ENCODE measurements at places on chromosomes 6 and 20.

GRCh38 chr6:52503851-52504781 is 72.7 kb downstream of the TRAM2 start:
- DNase-seq = no peak

- DNase-seq = no peak
Measured at GRCh38 chr20:34579979-34580940, 21.7 kb downstream of the MAP1LC3A start.

DNA sequence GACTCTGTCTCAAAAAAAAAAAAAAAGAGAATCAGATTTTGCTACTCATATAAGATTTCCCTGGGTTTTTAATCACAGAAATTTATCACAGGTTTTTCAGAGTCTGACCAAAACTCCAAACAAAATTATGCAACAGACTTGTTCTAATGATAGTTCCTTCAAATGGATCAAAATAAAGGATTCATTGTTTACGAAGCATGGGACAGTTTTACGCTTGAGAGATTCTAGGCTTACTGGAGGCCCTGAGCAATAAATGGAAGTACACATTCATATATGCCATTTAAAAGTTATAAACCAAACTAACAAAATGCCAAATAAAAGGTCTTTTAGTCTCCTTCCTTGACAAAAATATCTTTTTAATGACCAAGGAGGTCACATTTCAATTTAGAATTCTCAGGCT is 245.1 kb upstream of the KCNQ5 start:
- DNase-seq = no peak

GRCh38 chr20:50267041-50267865 is 76.6 kb downstream of the CEBPB start:
- no peak for DNase-seq

DNA sequence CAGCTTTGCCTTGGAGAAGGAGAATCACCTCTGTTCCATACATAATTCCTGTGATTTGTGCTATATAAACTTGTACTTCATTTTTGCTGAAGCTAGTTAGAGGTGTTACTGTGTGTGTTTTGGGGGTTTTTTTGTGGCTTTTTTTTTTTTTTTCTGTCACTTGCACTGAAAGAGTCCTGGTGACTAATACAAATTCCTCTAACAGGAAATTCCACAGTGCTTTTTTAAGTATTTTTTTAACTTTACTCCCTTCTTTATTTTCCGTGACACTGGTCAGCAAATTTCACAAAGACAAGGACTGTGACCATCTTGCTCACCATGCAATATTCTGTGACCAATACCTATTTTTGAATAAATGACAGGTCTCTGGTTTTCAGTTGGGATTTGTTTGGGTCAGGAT is 110.5 kb downstream of the ISM1 start:
- no peak for DNase-seq

GRCh38 chr20:33791959-33792597 is 19.1 kb upstream of the CHMP4B start:
- no peak for DNase-seq

DNA sequence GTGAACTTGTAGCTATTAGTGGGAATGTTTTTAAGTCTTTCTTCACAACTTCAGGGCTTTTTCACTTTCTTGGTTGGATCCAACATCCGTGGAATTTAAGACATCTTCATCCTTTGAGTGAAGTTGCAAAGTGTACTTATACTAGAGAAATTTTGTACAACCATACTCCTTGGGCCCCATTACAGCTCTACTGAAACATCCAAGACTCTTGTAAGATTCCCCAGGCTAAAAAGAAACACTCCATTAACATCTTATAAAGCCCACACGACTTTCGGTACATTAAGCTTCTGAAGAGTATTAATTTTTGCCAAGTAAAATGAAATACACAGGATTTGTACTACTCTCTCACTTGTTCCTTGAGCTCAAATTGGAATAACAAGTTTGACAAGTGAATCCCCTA is 5.4 kb downstream of the PCNA start:
- DNase-seq = no peak

DNA sequence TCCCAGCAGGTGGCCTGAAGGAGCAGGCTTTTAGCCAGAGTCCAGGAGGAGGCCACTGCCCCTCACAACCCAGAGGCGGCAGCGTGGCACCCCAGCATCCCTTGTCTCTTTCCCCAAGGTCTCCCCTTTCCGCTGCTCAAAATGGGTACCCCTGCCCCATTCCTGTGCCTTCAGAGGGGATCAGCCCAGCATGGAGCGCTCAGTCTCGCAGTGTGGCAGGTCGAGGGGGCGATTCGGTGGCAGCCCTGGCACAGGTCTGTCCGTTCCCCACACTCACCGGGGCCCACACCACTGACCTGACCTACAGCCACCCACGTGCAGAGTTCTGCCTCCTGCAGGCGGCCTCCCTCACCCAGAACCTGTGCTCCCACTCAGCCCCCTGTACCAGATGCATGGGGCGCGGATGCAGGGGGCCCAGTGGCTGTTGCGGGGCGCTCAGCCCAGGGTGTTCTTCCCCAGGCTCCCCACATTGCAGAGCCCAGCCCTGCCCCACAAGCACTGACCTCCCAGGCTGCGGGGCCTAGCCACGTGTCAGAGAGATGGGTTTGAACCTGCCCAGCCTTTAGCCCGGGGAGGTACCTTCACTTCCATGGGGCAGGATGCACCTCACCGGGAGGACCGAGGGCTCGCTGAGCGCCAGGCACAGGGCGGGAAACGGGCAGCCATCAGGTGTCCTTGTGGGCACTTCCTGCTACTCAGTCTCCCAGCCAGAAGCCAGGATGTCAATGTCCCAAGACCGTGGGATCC is 41.8 kb downstream of the DSTN start:
- no peak for DNase-seq

GRCh38 chr6:134609716-134610261 is 291.9 kb upstream of the SGK1 start:
- no peak for DNase-seq

DNA sequence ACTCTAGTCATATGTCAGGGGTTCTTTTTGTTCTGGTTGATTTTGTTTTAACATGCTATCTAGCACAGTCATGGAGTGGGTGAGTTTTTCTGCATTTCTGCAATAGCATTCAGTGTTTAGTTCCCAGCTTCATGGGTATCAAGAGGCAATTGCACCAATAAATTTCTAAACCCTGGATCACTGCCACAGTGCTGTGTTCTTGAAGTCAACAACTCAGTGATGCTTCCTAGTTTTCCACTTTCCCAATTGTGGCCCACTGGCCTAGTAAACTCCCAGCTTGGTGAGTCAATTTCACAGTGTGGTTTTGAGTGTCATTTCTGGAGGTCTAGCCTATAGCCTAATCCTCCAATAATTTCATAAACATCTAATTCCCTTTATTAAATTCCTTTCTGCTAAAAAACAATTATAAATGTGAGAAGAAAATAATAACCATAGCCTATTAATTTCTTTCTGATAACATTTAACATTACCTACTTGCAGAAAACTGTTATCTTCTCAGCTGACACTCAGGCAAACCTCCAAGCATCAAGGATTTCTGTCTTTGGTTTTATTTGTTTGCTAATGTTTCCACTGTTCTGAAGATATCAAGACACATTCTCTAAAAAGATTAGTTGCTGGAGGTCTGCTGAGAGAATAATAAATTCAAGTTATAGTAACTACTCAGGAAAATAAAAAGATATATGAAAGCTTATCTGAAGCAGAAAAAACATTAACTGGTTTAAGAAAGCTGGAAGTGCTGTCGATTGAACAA is 89.9 kb downstream of the PDE7B start:
- DNase-seq = no peak

DNA sequence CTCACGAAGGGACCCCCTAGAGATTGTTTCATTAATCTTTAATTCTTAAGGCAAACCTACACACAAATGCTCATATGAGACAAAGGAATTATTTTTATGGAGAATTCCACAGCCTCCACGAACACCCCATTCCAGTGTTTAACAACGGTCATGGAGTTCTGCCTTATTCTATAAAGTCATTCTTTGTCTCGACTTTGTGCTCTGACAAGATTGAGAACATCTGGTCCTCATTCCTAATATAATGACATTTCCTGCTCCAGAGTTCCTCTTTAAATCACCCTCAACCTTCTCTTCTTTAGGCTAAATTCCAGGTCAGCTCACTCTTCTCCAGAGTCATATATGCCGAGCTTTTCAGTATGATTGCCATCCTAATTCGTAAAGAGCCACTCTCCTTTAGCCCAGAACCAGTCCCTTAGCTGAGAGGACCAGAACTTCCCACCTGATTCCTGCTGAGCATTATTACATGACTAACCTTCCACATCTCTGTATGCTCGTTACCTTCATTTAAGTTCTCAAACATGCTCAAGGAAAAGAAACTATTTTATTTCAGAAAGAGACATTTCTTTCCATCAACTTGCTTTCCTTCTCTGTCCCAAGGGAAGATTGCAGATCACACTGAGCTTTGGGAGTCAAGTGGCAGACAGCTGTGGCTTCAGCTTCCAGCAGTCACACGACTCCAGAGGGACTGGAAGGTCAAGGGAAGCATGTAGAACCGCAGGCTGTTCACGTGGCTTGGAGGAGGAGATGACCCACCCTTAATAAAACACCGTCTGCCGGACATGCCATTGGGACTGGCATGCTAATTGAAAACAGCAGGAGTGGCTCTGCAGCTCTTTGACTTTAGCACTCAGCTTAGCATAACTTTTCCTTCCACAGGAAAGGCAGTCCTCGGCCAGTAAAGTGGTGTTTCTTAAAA is 467.1 kb upstream of the HSF2 start:
- DNase-seq = peak; percentile 97

- no peak for DNase-seq
Measured at GRCh38 chr6:53706525-53706924, 41.0 kb upstream of the KLHL31 start.

DNA sequence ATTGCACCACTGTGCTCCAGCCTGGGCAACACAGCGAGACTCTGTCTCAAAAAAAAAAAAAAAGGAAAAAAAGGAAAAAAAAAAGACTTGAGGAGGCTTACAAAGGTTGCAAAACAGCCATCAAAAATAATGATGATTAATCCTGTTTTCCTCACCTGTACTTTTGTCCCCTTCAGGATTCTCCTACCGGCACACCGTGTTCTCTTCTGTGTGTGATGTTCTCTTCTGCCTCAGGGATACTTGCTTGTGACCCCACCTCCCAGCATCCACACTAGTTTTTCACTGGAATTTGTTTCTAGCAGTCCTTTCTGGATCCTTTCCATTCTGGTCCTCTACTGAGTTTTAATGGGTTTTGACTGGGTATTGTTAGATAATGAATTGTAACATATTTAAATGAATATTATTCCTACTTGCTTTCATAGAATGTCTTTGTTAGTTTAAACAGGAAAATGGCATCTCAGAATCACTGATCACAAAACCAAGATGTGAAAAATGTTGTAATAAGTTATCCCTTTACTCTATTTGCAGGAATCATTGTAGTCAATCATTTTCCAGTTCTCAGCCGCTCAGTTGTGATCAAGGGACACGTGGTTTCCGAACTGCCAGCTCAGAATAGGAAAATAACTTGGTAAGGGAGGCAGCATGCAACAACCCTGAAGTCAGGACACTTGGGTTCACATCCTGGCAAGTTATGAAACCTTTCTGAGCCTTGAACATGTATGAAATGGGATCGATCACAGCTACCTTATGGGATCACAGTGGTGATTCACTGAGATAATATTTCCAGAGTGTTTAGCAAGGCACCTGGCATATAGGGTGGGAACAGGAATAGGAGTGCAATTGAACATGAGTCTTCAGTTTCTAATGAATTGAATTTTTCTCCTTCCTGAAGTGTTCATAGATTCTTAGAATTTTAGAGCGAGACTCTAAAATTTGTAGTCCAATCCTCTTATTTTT is 8.5 kb downstream of the C6orf89 start:
- no peak for DNase-seq

- no peak for DNase-seq
Measured at GRCh38 chr20:2311329-2311728, 15.5 kb downstream of the TGM3 start.

DNA sequence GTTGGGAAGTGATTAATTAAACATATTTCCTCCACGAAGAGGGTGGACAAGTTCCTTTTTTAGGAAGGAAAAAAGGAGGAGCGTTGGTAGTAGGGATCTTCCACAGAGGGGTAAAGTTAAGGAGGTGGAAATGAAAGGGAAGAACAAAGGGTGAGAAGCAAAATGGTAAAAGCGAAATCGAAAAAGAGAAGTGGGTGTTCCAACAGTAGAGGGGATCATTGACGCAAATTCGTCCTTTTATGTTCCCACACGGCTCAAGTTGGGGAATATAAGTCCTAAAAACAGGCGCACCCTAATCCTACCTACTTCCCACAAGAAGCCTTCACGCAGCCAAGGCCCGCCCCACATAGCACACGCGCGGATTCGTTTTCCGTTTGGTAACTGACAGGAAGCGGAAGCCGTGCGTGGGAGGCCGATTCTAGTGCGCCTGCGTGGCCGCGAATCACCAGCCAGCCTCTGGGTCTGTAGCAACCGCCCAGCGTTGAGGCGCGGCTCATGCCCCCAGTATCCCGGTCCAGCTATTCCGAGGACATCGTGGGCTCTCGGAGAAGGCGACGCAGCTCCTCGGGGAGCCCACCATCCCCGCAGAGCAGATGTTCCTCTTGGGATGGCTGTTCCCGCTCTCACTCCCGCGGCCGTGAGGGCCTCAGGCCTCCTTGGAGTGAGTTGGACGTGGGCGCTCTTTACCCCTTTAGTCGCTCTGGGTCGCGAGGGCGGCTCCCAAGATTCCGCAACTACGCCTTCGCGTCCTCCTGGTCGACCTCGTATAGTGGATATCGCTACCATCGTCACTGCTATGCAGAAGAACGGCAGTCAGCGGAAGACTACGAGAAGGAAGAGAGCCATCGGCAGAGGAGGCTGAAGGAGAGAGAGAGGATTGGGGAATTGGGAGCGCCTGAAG is at the start of gene NKAPL:
TSS of gene NKAPL (plus strand) at position 421 of the 901 bp plus-strand sequence. CDS start at position 496, 75 bp downstream.
- DNase-seq = no peak

DNA sequence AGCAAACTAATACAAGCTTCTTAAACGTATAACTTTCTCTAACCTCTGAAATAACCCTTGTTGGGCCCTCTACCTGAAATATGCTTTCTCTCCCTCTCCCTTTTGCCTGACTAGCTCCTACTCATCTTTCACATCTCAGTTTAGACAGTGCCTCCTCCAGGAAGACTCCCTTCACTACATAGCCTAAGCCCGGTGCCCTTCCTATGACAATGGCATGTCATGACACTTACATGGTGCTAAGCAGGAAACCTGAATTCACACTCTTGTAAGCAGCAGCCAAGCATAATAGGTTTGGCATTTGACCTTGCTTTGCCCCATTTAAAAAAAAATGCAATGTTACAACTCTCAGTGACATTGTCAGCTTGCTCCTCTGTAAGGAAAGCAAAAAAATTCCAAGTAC is 33.1 kb upstream of the FBXL4 start:
- no peak for DNase-seq

DNA sequence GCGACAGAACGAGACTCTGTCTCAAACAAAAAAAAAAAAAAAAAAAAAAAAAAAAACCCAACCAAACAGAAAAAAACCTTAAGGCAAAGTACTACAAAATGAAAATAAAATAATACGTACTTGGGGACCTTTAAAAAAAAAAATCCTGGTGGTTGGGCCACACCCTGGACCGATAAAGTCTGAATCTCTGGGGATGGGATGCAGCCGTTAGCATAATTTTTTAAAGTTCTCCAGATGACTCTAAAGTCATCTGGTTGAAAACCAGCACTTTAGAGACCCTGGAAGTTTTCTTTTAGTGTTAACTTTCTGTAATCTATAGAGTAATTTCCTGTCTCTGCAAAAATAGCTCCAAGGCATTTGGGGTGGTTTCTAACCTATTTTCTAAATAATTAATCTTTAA is 142.9 kb upstream of the SALL4 start:
- no peak for DNase-seq
